ENCODE measurements at places on chromosomes 7 and 10.

DNA sequence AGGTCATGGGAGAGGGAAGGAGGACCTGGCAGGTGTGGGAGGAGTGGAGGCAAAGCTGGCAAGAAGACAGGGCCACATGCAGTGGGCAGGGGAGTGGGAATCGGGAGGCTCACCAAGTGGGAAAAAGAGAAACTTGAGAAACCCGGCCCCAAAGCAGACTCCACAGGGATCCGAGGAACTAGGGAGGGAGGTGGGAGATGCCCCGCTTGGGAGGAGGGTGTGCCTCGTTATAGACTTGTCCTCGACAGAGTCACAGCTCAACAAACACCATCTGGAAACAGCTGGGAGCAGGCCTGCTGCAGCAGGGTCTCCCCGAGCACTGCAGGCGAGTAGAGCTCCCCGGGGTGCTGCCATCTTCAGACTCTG lies 54.8 kb downstream of the MKI67 start:
- no peak for DNase-seq

DNA sequence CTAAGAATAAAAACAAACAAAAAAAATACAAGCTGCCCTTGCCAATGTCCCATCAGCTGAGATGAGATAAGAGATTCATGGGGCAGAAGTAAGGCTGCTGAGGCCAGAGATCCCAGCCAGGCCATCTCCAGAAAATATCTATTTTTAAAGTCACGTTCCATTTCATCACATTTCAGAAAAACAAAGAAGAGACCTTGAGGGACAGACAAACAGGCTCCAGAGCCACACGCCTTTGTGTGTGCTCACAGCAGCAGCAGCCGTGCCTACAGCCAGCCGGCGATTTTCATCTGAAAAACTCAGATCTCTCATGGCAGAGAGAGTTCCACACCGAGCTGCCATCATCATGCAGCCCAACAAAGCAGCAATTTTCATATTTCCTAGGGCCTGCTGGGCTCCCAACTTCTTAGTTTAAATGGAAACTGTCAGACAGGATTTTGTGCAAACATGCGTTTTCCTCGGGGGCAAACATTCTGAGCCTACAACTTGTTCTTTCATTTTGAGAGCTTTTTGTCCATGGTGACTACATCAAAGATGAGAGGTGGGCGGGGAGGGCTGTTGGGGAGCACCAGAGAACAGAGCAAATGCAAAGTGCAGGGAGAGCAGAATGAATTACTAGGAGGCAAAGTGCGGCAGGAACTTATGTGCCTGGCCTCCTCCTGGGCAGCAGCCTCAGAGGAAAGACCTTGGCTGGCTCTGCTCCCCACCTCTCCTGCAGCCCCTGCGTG lies 38.8 kb downstream of the DLG5 start:
- no peak for DNase-seq

DNA sequence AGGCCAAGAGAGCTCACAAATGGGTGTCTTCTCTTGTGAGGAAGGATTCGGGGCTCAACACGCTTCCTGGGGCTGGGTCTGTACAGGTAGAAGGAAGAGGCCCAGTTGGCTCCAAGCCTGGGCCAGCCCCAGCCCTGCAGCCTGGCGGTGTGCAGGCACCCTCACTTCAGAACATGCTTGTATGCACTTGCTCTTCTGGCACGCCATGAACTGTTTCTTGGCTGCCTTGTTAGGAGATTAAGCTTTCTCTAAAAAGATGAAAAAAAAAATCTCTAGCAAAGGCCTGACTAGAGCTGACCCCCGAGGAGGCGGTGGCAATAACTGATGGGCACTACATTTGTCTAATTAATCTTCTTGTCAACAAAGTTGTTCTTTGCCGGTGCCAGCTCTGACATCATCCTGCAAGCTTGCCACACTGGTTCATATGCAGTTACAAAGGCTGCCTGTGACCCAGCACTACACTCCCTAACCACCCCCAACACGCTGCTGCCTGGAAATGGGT lies 94.7 kb downstream of the WDR11 start:
- DNase-seq, result no peak

DNA sequence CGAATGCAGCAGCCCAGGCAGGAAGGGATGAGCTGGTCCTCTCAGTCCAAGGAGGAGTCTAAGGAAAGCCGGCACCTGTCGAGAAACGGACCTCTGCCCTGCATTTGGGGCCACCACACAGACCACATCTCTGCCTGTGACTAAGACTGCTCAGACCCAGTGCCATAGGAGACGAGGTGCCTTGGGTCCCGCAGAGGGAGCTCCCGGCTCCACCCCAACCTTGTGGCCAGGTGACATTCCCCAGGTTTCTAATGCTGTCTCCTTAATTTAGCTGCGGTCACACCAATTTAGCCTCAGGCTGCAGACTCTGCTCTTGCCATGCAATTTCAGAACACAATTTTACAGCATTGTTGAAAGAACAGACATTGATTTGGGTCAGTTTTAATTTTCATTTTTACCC lies 22.8 kb upstream of the CRHR2 start:
- DNase-seq, result no peak

DNA sequence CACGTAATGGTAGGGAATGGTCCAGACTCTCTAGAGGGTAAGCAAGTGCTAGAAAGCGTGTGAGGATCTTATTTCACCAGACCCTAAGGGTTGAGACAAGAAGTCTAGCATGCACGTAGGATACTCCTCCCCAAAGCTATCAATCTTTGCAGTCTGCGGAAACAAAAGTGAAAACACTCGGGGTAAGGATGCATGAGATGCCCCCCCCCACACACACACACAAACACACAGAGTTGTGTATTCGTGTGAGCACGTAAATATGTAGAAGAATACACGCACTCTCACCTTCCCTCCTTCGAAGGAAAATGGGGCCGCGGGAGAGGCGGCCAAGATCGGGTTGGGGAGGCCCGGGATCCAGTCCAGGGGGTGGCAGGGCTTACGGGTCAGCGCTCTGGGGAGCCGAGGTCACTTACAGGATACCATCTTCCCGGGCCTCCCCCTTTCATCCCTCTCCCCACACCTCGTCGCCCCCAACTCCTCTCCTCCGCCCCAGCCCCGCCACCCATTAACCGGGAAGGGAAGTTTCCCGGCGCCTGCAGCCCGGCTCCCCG lies 455 bp downstream of the CUL2 start:
- no peak for DNase-seq

- no peak for DNase-seq
Observed at GRCh38 chr7:148835854-148836253, 48.2 kb downstream of the EZH2 start.

DNA sequence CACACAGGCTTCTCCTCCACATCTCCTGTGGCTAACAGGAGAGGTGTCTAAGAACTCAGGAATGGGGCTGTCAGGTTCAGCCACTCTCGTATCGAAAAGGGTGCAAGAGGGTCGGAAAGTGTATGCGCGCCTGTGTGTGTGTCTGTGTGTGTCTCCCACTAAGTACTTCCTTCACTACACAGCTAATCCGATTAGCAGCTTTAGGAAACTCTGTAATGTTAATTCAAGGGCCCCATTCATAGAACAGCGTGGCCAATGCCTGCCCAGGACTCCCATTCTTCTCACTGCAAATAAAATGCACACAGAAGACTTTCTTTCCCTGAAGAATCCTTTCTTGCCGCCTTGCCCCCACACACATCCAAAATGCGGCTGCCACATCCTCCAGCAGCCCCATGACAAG lies 39.9 kb downstream of the TLL2 start:
- DNase-seq, result no peak

DNA sequence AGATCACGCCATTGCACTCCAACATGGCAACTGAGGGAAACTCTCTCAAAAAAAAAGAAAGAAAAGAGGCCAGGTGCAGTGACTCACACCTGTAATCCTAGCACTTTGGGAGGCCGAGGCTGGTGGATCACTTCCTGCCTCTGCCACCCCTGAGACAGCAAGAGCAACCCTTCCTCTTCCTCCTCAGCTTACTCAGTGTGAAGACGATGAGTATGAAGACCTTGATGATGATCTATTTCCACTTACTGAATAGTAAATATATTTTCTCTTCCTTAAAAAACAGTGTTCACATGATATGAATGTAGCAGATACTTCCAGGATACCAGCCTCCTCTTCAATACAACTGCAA lies 2.1 kb upstream of the ZKSCAN1 start:
- no peak for DNase-seq

- DNase-seq, result no peak
Observed at GRCh38 chr10:132451506-132452215, 54.7 kb downstream of the PWWP2B start.
